Muscle of back (tissue), 13 donors: ENCODE measurements at places on chromosomes 13 and 19.

GRCh38 chr13:87358319-87358718 lies 312.9 kb upstream of the SLITRK5 start:
- DNase-seq, result no peak

DNA sequence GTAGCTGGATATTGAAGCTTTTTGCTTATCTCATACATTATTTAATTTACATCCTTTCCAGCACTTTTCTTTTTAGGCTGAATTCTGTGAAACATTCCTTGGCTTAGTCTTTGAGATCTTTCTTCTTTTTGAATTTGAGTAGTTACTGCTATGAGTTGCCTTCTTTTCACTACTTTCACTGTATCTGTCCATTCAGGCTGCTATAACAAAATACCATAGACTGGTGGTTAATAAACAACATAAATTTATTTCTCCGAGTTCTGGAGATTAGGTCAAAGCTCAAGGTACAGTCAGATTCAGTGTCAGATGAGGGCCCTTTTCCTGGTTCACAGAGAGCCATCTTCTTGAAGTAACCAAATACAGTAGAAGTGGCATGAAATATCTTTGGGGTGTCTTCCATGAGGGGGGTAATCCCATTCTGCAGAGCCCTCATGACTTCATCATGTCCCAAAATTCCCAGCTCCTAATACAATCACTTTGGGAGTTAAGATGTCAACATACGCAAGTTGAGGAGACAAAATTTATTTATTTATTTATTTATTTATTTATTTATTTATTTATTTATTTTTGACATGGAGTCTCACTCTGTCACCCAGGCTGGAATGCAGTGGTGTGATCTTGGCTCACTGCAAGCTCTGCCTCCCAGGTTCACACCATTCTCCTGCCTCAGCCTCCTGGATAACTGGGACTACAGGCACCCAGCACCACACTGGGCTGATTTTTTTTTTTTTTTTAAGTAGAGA lies 15.7 kb downstream of the ZNF846 start:
- DNase-seq, result no peak

- DNase-seq, result peak; percentile 63
These were observed 11.7 kb downstream of the PRR36 start for GRCh38 chr19:7862413-7862951.

GRCh38 chr13:75165543-75166230 lies 316.3 kb downstream of the TBC1D4 start:
- no peak for DNase-seq

DNA sequence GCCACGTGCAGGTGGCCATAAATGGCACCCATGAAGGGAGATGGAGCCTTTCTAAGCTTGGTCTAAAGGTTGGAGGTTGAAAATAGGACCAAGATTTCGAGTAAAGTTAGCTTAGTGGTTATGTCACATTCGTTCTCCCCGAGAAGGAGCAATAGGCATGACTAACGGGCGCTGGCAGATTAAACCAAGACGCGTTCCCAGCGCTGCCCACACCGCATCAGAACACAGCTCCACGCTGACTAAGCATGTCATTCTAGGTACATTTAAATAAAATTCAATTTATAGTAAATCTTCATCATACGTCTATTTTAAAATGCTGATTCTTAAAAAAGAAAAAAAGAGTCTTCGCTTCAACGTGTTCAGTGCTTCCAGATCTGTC lies 95.0 kb upstream of the IRS2 start:
- no peak for DNase-seq

DNA sequence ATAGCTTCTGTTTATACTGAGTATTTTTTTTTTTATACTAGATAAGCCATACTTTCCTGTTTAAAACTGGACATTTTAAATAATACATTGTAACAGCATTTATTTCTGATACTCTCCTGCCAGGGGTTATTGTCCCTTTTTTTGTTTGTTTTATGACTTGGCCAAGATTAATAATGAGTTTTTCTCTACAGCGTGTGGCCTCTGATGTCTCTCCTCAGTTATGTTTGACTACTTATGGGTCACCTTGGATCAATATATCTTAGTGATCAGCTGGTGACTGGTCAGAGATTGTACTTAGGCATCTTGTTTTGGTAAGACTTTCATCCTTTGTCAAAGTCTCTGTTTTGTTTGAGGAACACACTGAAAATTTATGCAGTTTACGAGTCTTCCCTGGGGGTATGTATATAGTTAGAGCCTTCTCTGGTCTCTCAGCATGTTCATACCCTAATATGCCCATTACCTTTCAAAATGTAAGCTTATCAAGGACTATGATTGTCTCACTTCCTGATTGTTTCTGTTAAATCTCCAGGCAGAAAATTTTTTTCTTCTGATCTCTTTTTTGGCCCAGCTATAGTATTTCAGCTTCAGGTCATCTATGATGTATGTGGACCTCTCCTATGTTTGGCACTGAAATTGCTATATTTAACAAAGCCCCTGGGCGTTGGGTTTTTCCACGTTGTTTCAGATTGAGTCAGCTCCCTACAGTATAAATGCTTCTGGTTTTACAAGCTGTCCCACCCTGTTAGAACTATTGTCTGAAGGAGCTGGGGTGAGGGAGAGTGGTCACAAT lies 87.9 kb downstream of the URI1 start:
- no peak for DNase-seq
